DMS53 (cell line): ENCODE measurements at places on chromosomes 4 and X.

GRCh38 chrX:2313864-2314640 lies 186.7 kb downstream of the DHRSX start:
- DNase-seq, result no peak

- no peak for DNase-seq
Measured at GRCh38 chr4:17356926-17357325, 155.0 kb downstream of the QDPR start.

- DNase-seq, result no peak
Measured at GRCh38 chrX:137215467-137215866, 181.7 kb upstream of the GPR101 start.

- DNase-seq, result no peak
Measured at GRCh38 chr4:95377366-95377900, 171.3 kb downstream of the UNC5C start.

GRCh38 chr4:132910229-132910748 lies 238.8 kb upstream of the PCDH10 start:
- no peak for DNase-seq

GRCh38 chr4:48602222-48602621 lies 112.2 kb downstream of the ZAR1 start:
- DNase-seq, result peak; percentile 26

- no peak for DNase-seq
Measured at GRCh38 chr4:117831060-117831683, 203.1 kb upstream of the NDST3 start.

GRCh38 chrX:41799661-41800060 lies 75.7 kb downstream of the GPR82 start:
- DNase-seq, result no peak

- DNase-seq, result no peak
Measured at GRCh38 chrX:108235986-108236385, 144.4 kb downstream of the ATG4A start.

- no peak for DNase-seq
Measured at GRCh38 chrX:69140837-69141236, 24.4 kb downstream of the PJA1 start.

DNA sequence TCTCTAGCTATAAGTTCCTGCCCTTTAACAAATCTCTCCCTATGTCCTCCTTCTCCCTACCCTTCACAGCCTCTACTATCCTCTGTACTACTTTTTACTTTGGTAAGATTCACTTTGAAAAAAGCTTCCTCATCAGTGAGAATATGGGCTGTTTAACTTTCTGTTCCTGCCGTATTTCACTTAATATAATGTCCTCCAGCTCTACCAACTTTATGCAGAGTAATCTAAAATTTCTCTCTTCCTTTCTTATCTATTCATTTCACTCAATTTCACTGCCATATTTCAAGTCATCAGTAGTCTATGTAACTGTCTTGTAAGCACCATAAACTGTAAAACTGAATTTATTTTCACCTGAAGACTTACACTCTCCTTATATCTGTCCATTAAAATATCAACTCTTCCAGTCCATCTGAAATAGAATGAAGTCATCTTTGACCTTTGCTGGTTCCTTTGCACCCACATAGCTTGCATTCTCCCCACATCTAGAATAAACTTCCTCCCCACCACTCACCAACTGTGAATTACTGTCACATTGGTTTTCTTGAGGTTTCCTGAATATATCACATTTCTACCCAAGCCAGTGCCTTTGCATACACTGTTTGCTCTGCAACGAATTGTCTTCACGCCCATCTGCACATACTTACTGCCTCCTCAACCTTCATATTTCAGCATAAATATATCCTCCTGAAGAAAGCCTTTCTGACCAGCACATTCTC lies 54.6 kb downstream of the ARAP2 start:
- no peak for DNase-seq

- DNase-seq, result no peak
Measured at GRCh38 chr4:13980317-13981310, 353.1 kb upstream of the BOD1L1 start.

DNA sequence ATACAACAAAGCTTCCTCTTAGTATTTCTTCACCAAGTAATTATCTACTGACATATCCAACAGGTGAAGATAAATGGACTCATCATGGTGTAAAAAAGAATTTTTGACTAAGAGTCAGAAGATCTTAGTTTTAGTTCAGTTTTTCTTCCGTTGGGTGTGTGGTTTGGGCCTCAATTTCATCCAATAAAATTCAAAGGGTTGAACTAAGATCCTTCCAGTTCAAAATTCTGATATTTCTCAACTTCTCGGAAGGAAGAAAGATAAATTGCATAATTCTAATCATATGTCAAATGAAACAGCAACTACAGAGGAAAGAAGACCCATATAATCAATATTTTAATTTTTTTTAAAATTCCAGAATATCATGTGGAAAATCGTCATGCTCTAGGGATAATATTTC lies 192.7 kb downstream of the SPRY1 start:
- DNase-seq, result no peak

- no peak for DNase-seq
Measured at GRCh38 chrX:56800307-56800706, 71.3 kb downstream of the NBDY start.

DNA sequence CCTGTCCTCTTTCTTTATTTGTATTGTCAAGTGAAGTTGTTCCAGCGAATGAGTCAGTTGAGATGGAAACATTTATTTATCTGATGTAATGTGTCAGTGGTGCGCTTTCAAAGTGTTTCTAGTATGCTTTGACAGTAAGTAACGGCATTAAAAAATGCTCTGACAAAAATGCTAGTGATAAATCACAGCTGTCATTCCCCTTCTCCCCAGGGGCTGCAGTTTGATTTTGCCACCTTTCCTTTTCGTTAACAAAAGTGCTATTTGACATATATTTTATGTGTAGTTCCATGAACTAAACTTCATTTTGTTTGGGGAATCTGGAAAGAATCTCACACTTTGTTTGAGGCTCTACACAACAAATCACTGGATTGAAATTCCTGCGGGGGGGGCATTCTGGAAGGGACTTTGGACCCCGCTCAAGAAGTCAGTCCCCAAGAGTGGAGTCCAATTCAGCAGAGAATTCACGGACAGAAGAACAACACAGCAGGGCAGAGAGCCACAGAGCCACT lies 7.6 kb upstream of the TBC1D19 start:
- DNase-seq, result no peak

DNA sequence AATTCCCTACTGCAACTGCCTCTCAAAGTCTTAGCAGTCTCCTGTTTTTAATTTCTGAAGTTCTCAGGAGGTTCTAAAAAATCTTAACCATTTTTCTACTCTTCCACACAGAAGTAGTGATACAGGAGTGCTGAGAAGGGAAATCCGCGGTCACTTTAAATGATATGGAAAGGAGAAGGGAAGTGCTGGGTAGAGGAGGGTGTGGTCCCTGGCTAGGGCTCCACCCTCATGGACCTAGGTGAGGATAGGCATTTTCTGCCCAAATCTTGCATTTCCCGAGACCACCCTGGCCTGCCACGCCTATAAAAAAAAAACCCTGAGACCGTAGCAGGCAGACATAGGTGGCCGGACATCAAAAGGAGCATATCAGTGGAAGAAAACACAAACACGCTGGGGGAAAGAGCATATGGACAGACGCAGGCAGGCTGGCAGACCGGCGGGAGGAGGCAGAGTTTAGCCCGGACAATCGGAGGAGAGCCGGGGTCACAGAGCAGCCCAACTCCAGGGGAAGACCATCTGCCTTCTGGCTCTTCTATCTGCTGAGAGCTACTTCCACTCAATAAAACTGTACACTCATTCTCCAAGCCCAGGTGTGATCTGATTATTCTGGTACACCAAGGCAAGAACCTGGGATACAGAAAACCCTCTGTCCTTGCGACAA lies 85.7 kb downstream of the POU3F4 start:
- peak; percentile 8 for DNase-seq

DNA sequence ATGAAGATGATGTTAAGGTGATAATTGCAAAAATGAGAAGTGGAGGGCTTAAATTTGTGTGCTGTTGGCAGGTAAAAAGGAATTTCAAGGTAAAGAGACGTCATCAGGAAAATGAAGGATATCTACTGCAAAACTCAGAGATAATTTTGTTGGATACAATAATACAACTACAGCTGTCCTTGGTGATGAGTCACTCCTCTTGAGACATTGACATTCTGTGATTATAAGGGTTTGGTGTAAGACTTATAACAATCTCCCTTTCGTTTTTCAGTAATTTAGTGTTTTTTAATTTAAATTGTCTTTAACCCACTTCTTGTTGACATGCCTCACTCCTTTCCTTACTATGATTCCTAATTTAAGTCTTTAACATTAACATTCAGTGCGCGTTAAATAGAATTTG lies 1074.1 kb upstream of the SLIT2 start:
- peak; percentile 12 for DNase-seq

GRCh38 chr4:20658456-20658855 lies 41.8 kb upstream of the PACRGL start:
- DNase-seq, result peak; percentile 47

GRCh38 chr4:54063229-54063628 lies 1.2 kb downstream of the CHIC2 start:
- DNase-seq, result no peak

DNA sequence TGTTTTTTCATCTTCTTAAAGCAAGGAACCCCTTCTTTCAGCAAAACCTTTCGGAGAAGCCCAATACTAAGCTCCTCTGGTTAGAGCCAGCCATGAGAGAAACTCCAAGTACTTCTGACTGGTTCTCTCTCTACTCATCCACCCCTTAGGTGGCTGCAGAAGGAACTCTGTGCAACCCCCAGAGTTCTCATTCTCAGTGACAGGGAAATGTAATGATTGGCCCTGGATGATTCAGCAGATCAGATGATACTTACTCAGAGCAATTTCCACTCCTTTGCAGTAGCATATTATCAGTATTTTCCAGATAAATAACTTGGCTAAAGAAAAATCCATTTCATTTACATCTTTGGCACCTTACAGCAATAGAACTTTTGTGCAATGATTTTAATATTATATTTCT lies 3.2 kb downstream of the SPP1 start:
- DNase-seq, result no peak

DNA sequence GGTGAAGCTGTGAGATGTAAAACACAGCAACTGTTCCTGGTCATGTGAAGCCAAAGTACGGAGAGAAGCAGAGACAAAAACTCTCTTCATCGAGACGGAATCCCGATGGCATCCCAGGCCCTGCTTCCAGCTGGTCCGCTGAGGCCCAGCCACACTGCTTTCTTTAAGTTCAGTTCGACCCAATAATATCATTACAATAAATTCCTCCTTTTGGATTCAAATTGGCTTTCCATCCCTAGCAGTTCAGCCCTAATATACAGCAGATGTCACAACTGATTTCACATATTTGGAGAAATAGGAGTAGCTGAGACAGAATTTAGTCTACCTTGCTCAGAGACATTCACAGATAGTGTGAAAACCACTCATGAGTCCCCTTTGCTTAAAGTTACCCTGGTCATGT lies 98.3 kb upstream of the SPRY1 start:
- no peak for DNase-seq

- DNase-seq, result peak; percentile 7
Measured at GRCh38 chrX:111090458-111090857, 5.5 kb upstream of the PAK3 start.

DNA sequence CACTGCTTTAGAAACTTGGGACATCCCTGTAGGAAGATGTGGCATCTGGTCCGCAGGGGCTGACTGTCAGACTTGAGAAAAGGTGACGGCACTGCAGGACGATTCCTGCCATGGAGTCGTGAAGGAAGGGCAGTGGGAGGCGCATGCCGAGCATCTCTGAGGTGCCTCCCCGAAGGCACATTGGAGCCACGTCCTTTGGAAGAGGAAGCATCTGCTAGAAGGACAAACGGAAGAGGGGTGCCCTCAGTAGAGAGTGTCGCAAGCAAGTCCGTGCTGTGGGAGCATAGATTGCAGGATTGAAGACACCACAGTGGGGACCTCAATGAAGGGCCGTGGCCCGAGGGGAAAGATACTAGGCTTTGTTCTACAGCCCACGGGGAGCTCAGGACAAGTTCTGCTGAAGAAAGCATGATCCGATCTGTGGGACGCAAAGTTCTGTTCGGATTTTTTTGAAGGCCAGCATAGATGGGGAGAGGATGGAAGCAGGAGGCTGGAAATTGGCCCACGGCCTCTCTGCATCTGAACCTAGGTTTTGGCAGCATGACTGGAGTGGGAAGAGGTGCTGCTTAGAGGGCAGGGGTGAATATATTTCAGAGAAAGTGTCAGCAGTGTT lies 24.2 kb upstream of the HELT start:
- no peak for DNase-seq

DNA sequence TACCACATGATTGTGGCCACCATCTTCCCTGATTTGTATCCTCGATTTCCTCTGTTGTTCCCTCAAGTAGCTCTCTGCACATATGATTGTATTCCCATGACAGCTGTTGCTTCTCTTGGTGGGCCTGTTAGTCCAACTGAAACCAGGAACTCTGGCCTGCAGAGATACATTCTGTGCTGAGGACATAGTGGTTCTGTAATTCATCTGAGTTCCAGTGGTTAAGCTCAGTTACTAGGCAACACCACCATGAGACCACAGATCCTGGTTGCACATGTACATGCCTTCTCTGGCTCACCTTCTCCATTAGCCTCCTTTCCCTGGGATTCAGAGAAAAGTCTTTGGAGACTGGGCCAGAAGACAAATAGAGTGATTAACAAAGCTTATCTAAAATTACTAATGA lies 172.1 kb upstream of the SLC7A11 start:
- peak; percentile 12 for DNase-seq
